ENCODE measurements at places on chromosomes 13 and 19. TPM values are rescaled to one million over a fixed set of nuclear protein-coding genes. Genes with fewer than 3 reads are reported as not detected.

The PIN1 gene
- 73.6 TPM for total RNA-seq

The TMEM145 gene
- total RNA-seq, result 4.2 TPM

The PTGIR gene
- total RNA-seq, result not detected

The PSG7 gene
- 0.07 TPM for total RNA-seq

The YJEFN3 gene
- 1.8 TPM for total RNA-seq

The MBD3L3 gene
- total RNA-seq, result not detected

The KLK14 gene
- total RNA-seq, result 0.28 TPM
